ENCODE measurements at places on chromosomes 4 and X. TPM values are rescaled to one million over a fixed set of nuclear protein-coding genes. Genes with fewer than 3 reads are reported as not detected.
A peak's percentile ranks its signal among the peaks of the same experiment; 100 is the strongest.

The VGLL1 gene
- total RNA-seq, result 5.3 TPM

The CT45A3 gene
- not detected for total RNA-seq

GRCh38 chr4:169601016-169601771 lies 11.2 kb downstream of the NEK1 start:
- H3K27me3 ChIP-seq, result no peaks in the 10 kb centered on the region
- H3K27ac ChIP-seq, result no peak overlapping the region

- no peak overlapping the region for H3K4me3 ChIP-seq
- no peaks in the 10 kb centered on the region for H3K36me3 ChIP-seq
- H3K27me3 ChIP-seq, result no peaks in the 10 kb centered on the region
- no peak for DNase-seq
- no peaks in the 10 kb centered on the region for H3K4me1 ChIP-seq
- no peak overlapping the region for H3K27ac ChIP-seq
These were observed 294.3 kb downstream of the GUCY2F start for GRCh38 chrX:109187473-109188168.

- H3K4me3 ChIP-seq, result no peak overlapping the region
- no peaks in the 10 kb centered on the region for H3K4me1 ChIP-seq
- H3K36me3 ChIP-seq, result no peaks in the 10 kb centered on the region
- peaks cover 7% of the 10 kb centered on the region for H3K27me3 ChIP-seq
- no peak for DNase-seq
These were observed 503.2 kb downstream of the PACRGL start for GRCh38 chr4:21203416-21203815.

GRCh38 chr4:150411520-150411919 lies 170.4 kb upstream of the MAB21L2 start:
- no peak overlapping the region for H3K4me3 ChIP-seq
- H3K27ac ChIP-seq, result no peak overlapping the region
- H3K27me3 ChIP-seq, result no peaks in the 10 kb centered on the region
- H3K36me3 ChIP-seq, result no peaks in the 10 kb centered on the region

- DNase-seq, result peak; percentile 81
- peaks cover 11% of the 10 kb centered on the region for H3K4me1 ChIP-seq
- no peaks in the 10 kb centered on the region for H3K27me3 ChIP-seq
- H3K36me3 ChIP-seq, result no peaks in the 10 kb centered on the region
- H3K27ac ChIP-seq, result peak overlapping the region; percentile 78
- H3K4me3 ChIP-seq, result peak overlapping the region; percentile 19
These were observed 157.8 kb upstream of the TTC29 start for GRCh38 chr4:147103403-147103946.

DNA sequence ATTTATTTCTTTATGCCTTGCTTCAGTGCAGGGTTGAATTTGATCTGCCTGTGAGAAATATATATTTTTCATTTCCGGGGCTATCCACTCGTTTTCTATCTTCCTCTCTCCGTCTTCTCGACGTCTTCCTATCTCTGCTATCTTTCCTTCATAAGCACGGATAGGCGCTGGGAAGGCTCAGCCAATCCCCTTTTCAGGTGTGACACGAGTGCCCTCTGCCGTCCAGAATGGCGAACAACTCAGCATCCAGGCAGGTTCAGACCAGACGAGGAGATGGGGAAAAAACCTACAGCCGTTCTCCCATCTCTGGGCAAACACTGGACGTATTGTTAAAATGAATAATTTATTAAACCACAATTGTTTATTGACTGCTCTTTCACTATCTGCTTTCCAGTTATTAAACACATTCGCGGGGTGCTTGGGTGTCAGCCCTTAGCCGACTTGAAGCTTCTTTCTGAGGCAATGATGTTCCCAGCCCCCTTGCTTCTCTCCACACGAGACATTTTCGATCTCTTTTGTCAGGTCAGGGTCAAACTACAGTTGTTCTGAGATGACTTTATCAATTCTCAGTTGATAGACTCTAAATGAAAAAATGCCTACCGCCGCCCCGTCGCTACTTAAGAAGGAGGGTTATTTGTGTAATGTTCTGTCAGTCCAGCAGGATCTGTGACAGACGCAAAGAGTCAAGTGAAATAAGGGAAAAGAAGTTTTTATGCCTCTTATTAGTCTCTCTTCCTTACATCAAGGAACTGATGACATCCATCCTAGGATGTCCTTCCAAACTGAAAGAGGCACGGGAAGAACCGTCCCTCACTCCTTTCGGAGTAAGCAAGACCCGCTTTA lies 96.3 kb upstream of the NOCT start:
- H3K4me3 ChIP-seq, result peak overlapping the region; percentile 59
- no peak overlapping the region for H3K27ac ChIP-seq
- H3K36me3 ChIP-seq, result no peaks in the 10 kb centered on the region
- no peaks in the 10 kb centered on the region for H3K27me3 ChIP-seq

DNA sequence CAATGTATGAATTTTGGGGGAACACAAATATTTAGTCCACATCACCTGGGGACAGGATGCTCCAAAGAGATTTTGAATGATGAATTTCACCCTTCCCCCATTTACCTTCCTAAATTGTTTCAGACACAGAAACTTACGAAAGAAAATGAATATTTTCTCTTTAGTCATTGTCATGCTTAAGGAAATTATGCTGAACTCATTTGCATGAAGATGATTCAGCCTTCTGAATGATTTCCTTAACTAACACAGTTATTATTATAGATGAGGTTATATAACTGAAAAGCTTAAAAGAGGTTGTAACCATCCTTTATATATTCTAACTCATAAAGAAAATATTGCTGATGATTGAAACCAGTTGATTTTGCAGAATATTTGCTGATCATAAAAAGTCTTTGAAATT lies 61.1 kb downstream of the KCNIP4 start:
- DNase-seq, result no peak
- peaks cover 35% of the 10 kb centered on the region for H3K4me1 ChIP-seq
- H3K4me3 ChIP-seq, result no peak overlapping the region

GRCh38 chr4:94525993-94526728 lies 74.4 kb downstream of the PDLIM5 start:
- no peak overlapping the region for H3K4me3 ChIP-seq
- H3K27me3 ChIP-seq, result no peaks in the 10 kb centered on the region
- H3K4me1 ChIP-seq, result peaks cover 6% of the 10 kb centered on the region
- DNase-seq, result no peak

GRCh38 chr4:79267671-79268070 lies 58.2 kb downstream of the NAA11 start:
- H3K27ac ChIP-seq, result no peak overlapping the region
- H3K27me3 ChIP-seq, result no peaks in the 10 kb centered on the region
- DNase-seq, result no peak
- no peak overlapping the region for H3K4me3 ChIP-seq
- no peaks in the 10 kb centered on the region for H3K36me3 ChIP-seq

All from PC-3 (cell line).